ENCODE measurements at places on chromosomes 4 and X.

GRCh38 chr4:65893271-65893670 lies 223.0 kb upstream of the EPHA5 start:
- no peak for DNase-seq

DNA sequence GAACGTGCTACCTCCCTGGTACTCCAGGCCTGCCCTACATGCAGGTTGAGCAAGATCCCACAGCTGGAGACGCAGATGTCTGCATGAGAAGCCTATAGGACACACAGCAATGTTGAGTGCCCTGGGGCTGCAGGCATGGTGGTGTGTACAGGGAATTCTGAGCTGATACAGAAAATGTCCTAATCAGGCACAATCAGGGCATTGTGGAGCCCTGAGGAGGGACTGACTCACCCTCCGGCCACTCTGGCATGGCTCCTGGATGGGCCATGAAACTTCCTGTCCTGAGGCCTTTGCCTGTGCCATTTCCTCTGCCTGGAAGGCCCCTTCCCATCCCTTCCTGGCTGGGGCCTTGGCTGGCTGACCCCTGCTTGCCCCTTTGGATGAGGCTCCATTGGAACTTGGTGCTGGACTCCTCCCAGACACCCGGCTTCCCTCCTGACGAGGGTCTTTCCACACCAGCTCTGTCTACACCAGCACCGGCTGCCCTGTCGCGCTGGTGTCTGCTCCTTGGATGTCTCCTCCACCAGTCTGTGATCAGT lies 16.7 kb upstream of the AFAP1 start:
- no peak for DNase-seq

DNA sequence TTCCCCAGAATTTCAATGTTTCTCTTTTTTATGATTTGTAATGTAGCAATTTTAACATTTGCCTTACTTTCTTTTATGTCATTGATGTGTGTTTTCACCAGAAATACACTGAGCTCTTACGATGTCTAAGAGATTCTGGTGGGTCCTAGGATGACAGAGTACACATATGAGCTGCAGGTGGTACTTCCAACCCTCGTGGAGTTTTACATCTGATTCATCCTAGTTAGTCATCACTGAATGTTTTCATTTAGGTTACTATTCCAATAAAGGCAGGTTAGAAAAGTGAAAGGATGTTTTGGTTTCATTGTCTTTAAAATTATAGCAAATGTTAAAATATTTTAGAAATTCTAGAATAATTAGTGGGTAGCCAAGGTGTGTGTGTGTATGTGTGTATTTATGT lies 605.9 kb downstream of the ADGRL3 start:
- no peak for DNase-seq

DNA sequence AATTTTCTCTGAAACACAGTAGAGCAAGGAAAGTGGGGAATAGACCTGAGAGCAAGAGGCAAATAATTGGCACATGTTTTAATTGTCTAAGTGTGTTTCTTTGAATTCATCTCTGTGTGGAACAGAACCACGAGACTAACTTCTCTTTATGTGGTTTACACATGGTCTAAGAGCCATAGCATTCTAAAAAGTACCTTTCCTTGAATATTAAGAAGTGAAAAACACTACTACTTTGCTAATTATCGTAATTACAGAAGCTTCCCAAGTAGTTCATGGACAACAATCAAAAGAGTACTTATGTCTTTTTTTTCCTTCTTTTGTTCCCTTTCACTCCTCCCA lies 2.9 kb upstream of the CYBB start:
- no peak for DNase-seq

DNA sequence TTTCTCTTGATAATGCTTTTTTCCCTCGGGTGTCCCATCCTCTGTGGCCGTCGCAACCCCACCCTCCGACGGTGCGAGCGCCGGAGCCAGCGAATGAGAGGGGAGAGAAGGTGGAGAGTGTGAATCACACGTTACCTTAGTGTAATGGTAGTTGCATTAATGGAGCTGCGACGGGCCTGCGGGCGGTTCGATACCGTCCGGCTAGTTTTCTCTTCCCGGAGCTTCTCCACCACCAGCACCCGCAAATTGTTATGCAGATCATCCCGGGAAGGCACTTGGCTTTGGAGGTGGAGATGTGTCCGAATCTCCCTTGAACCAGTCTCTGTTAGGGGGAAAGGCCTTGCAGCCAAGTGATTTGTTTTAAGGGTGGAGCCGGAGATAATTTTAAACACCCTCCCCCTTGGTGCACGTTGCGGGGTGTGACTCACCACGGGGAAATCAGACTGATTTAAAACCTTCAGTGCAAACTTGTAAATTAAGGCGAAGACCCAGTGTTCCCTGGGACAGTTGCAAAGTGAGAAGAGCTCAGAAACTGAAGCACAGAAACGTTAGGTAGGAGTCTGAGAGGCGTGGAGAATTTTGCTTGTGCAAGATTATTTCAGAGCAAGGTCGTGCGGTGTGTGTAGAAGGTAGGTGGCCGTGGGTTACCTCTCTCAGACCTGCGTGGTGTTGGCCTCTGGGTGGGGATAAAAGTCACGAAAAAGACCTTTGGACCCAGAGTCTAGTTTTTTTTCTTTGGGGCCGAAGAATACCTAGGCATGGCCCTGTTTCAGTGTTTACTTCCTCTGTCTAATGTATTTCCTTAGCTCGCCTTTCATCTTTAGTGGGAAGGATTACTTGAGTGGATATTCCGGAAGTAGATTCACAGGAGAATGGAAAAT lies 1.3 kb downstream of the AFF1 start:
- peak; percentile 30 for DNase-seq

DNA sequence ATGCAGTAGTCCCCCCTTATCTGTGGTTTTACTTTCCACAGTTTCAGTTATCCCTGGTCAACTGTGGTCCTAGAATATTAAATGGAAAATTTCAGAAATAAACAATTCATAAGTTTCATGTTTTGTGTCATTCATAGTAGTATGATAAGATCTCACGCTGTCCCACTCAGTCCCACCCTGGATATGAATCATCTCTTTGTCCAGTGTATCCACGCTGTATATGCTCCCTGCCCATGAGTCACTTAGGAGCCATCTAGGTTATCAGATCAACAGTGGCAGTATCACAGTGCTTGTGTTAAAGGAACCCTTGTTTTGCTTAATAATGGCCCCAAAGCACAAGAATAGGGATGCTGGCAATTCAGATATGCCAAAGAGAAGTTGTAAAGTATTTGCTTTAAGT lies 16.2 kb upstream of the SYTL4 start:
- DNase-seq: no peak

GRCh38 chr4:124333466-124333865 lies 379.1 kb downstream of the ANKRD50 start:
- no peak for DNase-seq

GRCh38 chr4:3417448-3417847 lies 24.3 kb upstream of the HGFAC start:
- DNase-seq: no peak

DNA sequence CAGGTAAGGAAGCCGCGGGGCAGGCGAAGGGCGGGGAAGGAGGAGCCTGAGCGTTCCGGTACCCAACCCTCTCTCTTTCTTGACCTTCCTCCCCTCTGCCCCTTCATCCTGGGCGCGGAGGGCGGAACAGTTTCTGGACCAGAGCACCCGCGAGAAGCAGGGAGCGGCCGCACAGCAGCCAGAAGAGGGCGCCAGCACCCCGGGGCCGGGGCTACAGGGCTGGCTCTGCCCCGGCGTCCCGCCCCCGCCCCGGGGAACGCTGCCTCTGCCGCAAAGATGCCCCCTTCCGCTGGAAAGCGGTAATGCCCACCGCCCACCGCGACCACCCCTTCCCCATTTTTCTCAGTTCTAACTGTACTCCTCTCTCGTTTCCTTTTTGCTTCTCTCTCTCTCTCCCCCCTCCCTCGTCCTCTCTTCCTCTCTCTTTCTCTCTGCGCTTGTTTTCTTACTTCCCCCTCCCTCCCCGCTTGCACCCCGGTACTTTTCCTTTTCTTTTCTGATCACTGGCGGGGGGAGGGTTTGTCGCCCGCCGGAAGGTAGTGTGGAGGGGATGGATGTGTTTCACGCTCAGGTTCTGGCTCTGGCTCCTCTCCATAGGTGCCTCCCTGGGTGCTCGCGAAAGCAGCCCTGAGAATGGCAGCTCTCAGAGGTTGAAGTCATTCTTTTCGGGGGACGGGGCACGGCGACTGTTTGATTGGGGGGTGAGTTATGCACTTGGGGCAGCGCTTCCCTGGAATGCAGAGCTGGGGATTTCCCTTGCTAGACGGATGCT lies 13.1 kb upstream of the PRDM8 start:
- peak; percentile 63 for DNase-seq

GRCh38 chr4:3135155-3136011 lies 60.9 kb downstream of the HTT start:
- DNase-seq: no peak
